Cerebellar cortex (tissue), 1 donor: ENCODE measurements at places on chromosomes 6 and 20.

DNA sequence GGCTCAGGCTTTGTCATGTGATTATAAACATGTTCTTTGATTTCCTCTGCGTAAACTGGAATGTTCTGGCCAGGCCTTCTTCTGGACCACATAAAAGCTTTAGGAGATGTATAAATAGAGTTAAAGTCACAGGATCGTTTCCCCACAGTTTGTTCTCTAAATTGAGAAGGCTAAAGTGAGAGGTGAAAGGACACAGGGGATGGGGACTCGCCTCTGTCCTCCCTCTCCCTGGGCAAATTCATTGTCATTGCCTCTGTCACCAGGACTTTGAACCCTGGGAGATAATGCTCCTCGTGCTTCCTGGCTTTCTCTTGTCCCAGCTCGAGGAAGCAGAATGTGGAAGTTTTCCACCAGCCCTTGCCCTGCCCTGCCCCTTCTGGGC is 20.3 kb upstream of the ZFAND3 start:
- DNase-seq: no peak

GRCh38 chr6:71524201-71524600 is 235.6 kb downstream of the OGFRL1 start:
- DNase-seq: no peak

GRCh38 chr6:91029211-91029610 is 442.3 kb upstream of the MAP3K7 start:
- no peak for DNase-seq

- DNase-seq: no peak
Observed at GRCh38 chr20:56350842-56351241, 7.9 kb upstream of the FAM210B start.

DNA sequence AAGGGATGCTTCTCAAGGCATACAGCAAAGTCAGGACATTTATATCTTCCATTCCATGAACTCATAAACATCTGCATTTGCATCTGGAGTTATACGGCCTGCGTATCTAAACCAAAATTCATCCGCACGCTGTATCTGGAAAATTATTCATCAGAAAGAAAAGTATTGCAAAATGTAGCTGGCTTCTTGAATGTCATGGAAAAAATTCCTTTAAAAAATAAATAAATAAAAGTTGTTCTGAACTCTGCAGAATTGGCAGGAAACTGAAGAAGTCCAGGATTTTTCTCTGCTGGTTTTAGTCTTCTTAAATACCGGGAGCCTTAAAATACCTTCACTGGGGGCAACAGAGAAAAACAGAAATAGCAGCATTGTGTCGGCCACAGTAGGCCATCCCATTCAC is 23.7 kb upstream of the FOXF2 start:
- no peak for DNase-seq

GRCh38 chr6:42294759-42295158 is 77.1 kb upstream of the MRPS10 start:
- DNase-seq: no peak

DNA sequence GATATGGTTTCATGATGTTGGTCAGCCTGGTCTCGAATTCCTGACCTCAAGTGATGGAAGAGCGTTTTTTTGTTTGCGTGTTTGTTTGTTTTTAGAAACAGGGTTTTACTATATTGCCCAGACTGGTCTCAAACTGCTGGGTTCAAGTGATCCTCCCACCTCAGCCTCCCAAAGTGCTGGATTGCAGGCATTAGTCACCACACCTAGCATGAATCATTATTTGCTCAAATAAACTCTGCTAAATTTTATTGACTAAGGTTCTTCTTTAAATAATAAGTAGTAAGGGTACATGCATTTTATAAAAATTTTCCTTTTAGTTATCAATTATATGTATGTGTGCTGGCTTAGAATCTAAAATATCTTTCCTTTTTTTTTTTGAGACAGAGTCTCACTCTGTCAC is 52.9 kb downstream of the ZBTB9 start:
- DNase-seq: no peak

GRCh38 chr20:64232794-64233193 is 22.8 kb upstream of the PCMTD2 start:
- DNase-seq: no peak

DNA sequence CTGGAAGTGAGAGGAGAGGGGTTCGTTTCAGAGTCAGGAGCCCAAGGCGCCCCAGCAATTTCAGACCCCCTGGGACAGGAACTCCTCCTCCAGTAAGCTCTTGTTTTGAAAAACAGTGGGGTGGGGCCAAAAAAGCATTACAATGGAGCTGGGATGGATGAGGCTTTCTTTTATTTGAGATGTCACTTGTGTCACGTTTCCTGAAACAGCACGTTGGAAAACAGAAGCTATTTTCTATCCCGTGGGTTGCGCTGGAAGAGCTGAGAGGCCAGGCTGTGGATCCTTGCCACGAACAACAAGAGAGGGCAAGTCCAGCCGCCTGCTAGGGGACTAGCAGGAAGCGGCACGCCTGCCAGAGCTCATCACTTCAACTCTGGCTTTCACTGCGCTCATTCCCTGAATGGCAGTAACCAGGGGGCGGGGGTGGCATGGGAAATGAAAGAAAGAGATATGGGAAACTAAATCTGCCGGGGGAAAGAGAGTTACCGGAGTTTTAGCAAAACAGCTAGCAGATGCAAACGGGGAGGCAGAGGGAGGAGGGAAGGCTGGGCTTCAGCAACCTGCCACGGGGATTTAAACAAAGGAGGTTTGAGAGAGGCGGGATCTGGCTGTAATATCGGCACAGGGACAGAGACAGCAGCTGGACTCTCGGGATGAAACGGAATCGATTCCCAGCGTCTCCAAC is 34.6 kb downstream of the GCNT2 start:
- peak; percentile 91 for DNase-seq

DNA sequence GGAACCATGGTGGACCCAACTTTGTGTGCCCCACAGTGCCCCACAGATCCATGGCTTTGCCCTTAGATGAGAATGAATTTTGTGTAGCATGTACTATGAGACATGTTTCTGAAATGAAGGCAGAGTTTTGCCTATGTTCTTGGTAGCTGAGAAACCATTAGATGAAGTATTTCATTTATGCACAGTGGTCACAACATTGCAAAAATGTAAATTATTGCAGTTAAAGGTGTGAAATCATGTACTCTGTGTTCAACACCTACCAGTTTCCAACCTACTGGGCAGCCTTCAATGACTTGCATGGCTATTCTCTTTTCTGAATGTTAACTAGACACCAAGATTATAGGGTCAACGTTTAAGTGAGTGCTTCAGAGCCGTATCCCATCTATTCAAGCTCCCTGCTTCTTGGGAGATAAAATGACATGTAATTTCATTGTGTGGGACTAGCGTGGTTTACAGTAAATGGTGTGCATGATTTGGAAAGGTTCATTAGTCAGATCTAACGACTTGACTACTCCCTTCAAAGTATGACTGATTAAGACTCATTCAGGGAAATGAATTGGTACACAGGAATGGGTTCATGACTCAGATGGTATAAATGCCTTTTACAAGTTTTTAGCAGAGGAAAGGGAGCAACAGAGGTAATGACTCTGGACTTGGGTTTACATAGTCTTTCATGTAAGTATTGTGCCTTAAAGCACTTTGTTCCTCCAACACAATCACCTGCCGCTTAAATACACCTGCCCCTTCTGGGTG is 106.1 kb upstream of the AKIRIN2 start:
- no peak for DNase-seq

DNA sequence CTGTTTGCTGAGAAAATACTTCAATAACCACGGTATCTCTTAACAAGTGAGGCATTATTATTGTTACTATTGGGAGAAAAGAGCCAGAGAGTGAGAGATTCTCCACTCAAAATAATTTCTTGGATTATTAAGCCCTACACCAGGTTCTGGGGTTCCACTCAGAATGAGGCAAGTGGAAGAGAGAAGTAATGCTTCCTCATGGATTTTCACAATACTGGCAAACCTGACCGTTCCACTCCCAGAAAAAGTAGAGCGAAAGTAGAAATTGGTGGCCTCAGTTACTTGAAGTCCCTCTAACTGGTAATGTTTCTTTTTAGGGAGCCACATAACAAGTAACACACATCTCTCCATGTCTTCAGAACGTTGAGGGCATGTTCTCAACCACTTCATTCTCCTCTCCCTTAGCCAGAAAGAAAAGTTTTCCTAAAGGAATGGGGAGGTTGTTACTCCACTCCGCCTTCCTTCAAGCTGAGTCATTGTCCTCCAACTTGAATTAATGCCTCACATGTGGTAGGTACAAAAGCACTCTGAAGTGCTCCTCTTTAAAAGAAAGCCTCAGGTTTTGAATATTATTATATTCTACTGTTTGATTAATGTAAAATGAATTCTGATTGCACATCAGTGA is 1.9 kb downstream of the BAG2 start:
- peak; percentile 35 for DNase-seq

DNA sequence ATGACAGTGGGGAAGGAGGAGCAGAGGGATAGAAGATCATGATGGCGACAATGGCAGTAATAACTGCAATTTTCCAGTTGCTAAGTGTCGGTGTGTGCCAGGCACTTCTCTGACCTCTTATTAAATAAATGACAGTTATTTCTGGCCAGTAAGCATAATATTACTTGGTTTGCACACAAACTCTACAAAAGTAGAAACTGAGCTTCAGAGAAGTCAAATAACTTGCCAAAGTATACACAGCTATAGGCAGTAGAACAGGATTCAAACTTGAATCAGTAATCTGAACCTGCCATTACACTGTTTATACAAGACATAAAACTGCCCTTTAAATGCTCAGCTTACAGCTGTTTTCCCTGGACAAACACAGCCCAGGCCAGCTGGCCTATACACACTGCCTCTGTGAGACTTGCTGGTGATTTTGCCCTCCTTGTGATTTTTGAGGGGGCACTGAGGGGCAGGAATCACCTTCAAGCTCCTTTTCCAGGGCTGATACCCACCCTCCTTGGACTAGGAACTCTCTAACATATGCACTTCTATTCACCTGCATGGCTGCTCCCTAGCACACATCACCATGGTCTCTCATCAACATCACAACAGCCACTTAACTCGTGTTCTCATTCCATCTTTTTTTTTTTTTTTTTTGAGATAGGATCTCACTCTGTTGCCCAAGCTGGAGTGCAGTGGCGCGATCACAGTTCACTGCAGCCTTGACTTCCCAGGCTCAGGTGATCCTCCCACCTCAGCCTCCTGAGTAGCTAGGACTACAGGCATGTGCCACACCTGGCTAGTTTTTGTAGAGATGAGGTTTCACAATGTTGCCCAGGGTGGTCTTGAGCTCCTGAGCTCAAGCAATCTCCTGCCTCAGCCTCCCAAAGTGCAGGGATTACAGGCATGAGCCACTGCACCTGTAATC is 63.6 kb downstream of the SLC23A2 start:
- no peak for DNase-seq

DNA sequence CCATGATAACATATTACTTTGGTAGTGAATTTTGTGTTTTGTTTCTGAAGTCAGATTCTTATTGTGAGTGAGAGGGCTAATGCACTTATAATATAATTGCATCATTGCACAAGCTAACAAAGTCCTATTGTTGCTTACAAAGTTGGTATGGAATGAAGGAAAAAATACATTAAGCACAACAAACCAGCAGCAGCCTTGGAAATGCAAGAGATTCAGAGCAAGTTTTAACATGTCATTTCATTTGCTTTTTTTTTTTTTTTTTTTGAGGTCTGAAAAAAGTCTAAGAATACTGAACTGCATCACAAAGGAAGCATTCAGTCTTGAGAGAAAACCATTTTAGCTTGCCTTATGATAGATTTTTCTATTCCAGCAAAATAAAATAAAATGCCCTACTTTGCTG is 57.6 kb downstream of the PLCB4 start:
- no peak for DNase-seq

- no peak for DNase-seq
Observed at GRCh38 chr6:7224731-7225130, 88.3 kb downstream of the SSR1 start.

- no peak for DNase-seq
Observed at GRCh38 chr20:45036044-45036755, 64.7 kb downstream of the KCNS1 start.

- no peak for DNase-seq
Observed at GRCh38 chr6:4948781-4949450, 54.9 kb downstream of the RPP40 start.

DNA sequence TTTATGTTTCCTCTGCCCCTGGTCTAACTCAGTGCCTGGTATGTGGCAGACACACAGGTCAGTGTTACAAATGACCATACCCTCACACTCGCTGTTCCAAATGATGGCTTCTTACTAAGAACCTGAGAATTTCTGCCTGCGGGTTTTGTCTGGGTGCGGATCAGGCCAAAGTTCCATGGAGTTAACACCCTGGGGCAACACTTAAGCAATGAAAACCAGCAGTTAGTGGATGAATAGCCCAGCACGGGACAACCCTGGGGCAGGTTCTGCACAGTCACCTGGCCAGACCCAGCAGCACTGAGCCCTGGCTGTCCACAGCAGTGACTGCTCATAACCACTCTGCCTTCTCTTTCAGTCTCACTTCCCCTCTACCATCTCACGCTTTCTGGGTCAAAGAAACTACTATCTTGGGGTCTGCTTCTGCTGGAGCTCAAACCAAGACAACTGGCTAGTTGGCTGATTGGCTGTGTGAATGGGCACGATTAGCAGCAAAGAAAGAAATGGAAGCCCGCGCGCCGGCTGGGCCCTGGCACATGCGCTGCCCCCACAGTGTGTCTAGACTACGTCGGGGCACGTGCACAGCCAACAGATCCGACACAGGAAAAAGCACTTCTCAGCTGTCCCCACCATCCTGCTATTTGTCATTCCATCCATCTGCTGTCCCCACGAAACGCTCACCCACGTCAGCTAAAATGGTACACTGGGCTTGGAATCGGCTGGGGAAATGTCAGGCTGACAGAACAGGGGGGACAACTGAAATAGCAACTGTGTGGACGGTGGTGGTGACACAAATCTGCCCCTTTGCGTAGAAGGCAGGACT is 36.6 kb downstream of the MGME1 start:
- no peak for DNase-seq

- DNase-seq: no peak
Observed at GRCh38 chr6:157967020-157967419, 14.6 kb upstream of the SYNJ2 start.

DNA sequence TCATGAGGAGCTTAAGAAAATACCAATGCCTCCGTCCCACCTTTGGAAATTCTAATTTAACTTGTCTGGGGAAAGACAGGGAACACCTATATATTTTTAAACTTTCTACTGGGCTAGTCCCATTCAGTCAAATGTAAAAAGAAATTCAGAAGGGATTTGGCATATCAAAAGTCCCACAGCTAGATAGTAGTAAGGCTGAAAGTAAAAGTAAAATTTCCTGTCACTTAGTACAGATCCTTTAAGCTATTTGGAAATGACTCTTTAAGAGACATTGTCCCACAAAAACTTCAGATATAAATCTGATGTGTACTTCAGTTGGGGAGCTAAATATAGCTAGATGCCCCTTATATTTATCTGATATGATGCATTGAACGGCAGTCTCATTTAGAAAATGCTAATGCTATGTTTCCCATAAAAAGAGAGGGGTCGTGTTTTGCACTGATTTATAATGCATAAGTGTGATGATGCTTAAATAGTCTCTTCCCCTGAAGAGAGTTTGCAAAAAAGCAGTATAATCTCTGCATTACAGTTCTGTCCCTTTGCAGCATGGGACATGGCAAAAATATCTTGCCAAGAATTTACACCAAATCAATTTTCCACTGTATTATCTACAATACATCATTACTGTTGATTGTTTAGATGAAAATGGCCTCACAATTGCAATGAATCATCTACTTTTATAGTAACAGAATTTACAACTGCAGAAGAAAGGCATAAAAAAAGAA is 860.8 kb upstream of the MAP3K7 start:
- DNase-seq: no peak

- no peak for DNase-seq
Observed at GRCh38 chr20:38973645-38974044, 11.5 kb downstream of the DHX35 start.
